ENCODE measurements at places on chromosomes 6 and 20.

- DNase-seq: peak; percentile 33
These were observed 14.8 kb downstream of the AKAP12 start for GRCh38 chr6:151254451-151255081.

DNA sequence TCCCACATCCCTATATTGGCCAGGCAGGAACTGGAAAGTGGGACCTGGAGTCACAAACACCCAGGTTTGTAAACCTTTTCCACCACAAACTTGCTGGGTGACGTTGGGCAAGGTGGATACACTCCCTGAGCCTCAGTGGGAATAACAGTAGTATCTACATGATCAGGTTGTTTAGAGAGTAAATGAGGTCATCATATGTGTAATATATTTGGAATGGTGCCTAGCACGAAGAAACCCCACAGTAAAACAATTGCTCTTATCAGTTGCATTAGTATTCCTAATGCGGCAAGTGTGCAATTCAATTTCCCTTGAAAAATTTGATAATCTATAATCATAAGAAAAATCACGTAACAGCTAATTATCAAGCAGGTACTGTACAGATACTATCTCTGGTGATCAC, 51.9 kb downstream of the HIVEP2 start:
- DNase-seq: no peak

DNA sequence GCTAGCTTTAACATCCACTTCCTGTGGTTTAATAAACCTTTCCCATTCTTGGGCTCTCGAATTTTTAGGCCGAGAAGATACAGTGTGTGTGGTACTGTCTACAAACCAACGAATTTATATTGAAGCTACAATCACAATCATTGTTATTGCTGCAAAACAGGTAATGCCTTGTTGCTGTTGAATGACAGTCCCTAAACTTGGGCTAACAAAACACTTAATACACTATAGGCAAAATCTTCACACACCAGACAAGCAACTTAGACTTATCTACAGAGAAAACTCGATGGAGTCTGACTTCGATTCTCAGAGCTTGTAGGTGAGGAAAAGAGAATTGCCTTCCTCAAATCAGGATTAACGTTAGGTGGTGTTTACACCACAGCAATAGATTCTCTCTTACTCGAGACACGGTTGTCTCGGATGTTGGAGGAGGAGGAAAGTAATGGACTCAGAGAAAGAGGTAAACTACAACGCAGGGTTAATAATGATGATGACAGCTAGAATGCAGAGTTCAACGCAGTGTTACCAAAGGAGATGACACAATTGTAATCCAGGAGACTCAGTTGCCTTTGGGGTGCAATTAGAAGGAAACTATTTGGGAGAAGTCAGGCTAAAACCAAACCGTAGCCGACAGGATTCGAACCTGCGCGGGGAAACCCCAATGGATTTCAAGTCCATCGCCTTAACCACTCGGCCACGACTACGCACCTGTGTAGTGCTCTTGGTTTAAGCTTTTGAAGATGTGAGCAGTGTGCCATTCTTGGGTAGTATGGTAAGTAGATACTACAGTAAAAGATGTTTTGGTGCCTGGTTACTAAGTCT, 32.5 kb upstream of the ZNF184 start:
- peak; percentile 58 for DNase-seq

DNA sequence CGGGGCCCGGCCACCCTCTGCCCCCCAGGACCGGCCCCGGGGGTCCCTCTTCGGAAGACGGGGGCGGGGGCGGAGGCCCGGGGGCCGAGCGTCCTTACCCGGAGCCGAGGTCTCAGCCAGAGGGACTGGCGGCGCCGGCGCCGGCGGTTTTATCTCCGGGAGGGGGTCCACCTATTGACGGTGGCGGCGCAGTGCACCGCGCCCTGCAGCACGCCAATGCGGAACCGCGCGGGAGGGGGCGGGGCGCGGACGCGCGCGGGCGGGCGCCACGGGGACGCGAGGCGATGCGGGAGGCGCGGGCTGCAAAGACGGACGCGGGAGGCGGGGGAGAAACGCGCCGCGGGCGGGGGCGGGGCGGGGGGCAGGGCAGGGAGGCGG, at the start of gene EEF1A2:
Gene EEF1A2, minus strand, starts transcription at position 124 of the 378 bp plus-strand sequence. CDS start 1,320 bp downstream, outside the sequence.
- peak; percentile 64 for DNase-seq

DNA sequence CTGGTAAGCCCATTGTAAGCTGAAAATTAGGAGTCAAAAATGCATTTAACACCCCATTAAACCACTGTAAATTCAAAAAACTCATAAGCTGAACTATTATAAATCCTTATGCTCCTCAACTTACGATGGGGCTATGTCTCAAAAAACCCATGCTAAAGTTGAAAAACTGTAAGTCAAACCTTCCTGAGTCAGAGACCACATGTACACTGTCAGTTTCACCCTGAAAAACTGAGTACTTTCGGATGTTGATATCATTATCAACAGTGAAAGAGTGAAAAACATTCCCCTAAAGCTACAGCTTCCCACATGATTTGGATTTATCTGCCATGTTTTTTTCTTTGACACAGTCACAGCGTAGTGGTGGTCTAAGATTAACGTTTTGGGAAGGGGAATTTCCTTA, 14.2 kb downstream of the RAB23 start:
- DNase-seq: no peak

DNA sequence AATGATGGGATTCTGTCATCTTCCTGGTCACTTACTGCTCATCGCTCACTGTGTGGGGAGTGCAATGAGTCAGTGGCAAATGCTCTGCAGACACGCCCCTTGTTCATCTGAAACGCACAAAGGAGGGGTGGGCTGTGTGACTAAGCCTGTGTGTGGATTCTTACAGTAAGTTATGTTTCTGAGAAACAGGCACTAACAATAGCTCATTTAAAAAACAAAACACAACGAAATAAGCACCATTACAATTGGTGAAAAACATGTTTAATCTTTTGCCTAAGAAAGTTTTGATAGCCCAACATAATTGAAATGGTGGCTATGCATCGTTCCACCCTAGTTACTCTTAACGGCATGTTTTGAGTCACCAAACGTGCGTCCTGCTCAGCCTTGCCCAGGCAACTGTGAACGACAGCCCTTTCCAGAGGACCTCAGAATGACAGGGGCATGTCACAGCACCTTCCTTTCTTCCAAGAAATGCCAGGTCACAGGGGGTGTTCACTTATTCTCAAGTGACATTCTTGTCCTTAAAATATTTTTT, 118.4 kb upstream of the SGK1 start:
- peak; percentile 48 for DNase-seq

DNA sequence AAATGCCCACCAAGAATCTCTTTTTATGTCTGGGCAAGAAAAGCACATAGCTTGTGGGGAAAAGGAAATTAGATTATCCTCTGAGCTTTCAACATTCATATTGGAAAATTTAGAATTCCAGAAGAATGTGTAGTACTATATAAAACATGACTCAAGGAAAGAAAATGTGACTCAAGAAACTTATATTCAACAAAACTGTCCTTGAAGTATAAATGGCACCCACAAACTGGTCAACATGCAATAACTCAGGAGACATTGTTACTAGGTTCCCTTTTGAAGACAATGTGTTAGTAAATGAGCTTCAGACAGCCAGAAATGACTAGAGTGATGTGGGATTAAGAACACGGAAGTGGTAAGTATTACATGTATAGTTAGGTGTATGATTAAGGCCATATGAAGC, 26.1 kb upstream of the TINAG start:
- no peak for DNase-seq

GRCh38 chr6:6820641-6821238, 232.2 kb downstream of the LY86 start:
- DNase-seq: peak; percentile 59

- DNase-seq: no peak
These were observed 531.9 kb upstream of the MAN1A1 start for GRCh38 chr6:119881416-119881815.

DNA sequence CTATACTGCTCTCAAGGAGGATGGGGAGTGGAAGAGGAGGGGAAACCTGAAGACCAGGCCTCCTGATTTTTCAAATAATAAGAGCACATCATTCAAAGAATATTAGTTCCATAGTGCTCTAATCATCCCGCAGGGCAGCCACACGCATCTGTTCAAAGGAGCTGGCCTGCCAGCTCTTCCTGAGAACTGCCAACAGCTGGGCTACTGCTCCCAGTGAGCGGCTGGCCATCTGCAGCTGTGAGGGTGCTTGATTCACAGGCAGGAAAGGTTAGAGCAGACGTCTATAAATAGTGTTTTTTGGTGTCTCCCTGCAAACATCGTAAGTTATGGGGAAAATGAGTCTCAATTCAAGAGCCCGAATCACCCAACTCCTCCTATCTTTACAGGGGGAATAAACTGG, 17.3 kb downstream of the NSFL1C start:
- no peak for DNase-seq

GRCh38 chr6:132954936-132955335, 140.6 kb downstream of the RPS12 start:
- no peak for DNase-seq

GRCh38 chr20:17097603-17098002, 129.2 kb upstream of the PCSK2 start:
- DNase-seq: no peak

DNA sequence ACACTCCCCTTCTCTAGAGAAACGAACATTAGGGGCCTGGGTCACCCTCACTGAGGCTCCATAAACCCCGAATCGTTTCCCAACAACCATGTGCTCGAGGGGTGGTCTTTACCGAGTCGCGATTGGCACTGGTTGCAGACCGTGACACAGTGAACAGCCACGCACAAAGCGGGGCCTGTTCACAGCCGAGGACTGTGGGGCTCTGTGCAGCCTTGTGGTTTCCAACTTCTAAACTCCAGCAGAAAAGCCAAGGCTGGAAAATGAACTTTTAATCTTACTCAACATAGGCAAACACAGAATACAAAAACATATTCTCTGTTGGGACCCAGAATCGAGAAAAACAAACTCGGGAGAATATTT, 19.0 kb downstream of the RRBP1 start:
- DNase-seq: no peak

GRCh38 chr6:136446579-136447187, 103.5 kb downstream of the MAP7 start:
- no peak for DNase-seq

DNA sequence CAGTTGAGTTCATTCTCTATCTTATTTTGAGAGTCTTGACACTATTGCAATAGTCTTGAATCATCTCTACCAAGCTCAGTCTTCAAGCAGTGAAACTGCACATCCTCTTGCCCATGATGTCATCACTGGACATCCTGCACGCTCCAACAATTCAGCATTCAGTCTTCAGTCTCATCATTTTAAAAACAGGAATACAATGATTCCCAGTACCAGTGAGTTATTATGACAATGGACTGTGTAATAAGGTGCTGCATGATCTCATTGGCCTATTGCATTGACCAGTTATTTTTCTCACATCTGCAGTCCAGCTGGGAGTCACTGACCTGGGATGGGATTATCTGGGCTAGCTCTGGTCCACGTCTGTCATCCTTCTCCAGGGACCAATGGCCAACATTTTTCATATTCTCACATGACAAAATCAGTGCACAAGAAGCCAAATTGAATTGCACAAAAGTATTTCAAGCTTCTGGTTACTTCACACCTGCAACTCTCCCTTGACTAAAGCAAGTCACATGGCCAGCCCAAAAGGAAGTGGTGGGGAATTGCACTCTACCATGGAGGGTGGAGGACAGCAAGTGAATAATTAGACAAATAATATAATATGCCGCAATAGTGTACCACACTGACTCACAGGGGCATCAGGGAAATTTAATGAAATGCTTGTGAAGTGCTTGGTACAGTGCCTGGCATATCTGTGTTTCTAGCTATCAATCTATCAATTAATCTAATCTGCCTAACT, 6.4 kb upstream of the CST2 start:
- DNase-seq: no peak

- DNase-seq: no peak
These were observed 139.3 kb upstream of the COL21A1 start for GRCh38 chr6:56386717-56387116.

DNA sequence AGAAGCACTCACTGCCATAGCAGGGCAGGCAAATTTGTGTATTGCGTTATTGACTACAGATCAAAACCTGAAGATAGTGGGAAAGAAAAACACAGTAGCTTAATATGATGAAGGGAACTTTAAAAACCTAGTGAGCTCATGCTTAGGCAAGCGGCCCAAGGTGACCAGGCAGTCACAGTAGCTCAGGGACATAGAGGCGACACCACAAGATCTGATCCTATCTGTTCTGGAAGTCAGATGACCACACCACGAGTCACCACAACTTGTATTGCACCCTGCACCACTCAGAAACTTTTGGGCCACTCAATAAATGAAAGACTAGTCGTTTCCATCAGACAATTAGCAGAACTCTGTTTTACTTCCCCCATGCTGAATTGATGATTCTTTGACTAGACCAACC, 4.9 kb downstream of the CLIC5 start:
- no peak for DNase-seq

DNA sequence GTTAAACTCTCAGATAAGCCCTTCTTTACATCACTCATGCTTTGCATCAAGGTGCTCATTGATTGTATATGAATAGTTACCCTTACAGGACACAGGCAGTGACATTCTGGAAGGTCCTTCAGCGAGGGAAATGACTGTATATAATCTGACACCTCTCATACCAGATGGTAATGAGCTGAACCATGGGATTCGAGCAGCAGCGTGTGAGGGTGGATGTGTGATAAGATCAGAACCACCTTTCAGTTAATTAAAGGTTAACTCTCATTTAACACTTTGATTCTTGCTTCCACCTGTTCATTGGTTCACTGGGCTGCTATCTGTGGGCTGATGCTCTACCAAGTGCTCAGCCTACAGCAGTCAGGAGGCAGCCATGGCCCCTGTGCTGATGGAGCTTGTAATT, 24.2 kb downstream of the NEDD9 start:
- no peak for DNase-seq

- DNase-seq: peak; percentile 66
These were observed 797 bp downstream of the SMIM13 start for GRCh38 chr6:11094411-11094851.

GRCh38 chr6:21713481-21713880, 119.9 kb downstream of the SOX4 start:
- DNase-seq: no peak

- peak; percentile 27 for DNase-seq
These were observed 323.3 kb downstream of the GRIK2 start for GRCh38 chr6:101716810-101717209.

GRCh38 chr6:166306378-166307081, 1.7 kb downstream of the PRR18 start:
- no peak for DNase-seq

GRCh38 chr6:18209539-18210197, 54.4 kb downstream of the KDM1B start:
- no peak for DNase-seq

GRCh38 chr6:31575335-31575901, at the start of gene TNF:
Gene TNF (plus strand): TSS chr6:31575565. CDS start chr6:31575742, 177 bp downstream.
- no peak for DNase-seq

- DNase-seq: no peak
These were observed 18.0 kb downstream of the AARS2 start for GRCh38 chr6:44294832-44295791.

GRCh38 chr20:10986586-10986985, 312.8 kb upstream of the JAG1 start:
- no peak for DNase-seq

- DNase-seq: no peak
These were observed 41.5 kb downstream of the SH3BGRL2 start for GRCh38 chr6:79672631-79673111.

GRCh38 chr6:86087954-86088353, 445.3 kb upstream of the SYNCRIP start:
- no peak for DNase-seq
